ENCODE measurements at places on chromosomes 3 and 15. TPM values are rescaled to one million over a fixed set of nuclear protein-coding genes. Genes with fewer than 3 reads are reported as not detected.

DNA sequence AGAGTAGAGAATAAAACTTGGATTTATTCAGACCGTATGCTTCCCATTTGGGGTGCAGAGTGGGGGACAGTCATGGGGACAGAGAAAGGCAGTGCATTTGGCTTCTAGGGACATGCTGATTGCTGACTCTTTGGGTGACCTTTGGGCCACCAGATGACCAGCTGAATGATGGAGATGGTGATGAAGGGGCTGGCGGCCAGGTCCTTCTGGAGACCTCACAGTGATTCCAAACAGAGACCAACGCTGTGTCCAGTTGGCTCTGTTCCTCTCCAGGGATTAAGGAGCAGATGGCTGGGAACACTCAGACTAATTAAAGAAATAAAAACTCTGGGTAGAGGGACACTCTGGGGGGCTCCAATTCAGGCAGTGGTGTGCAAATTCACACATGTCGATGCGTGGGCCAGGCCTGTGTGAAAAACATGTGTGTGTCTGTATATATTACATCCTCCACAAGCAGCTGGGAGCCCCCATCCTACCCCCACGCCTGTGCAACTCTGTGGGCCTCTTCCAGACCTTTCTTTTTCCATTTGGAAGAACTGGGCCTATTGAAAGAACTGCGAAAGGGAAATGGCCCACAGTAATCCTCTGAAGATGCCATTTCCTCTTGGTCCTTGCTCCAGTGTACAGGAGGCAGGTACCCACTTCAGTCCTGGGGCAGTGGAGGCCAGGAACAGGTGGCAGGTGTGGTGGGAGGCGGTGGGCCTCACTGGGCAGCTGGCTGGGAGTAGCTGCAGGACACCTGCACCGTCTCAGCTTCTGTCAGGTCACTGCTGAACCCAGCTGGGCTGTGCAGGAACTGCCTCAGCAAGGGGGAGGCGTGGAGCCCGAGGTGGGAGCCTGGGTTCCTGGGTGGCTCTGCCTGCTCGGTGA lies 8.9 kb downstream of the XIRP1 start:
- no peak for DNase-seq
- H3K36me3 ChIP-seq, result no peaks in the 10 kb centered on the region
- H3K27me3 ChIP-seq, result peaks cover 2% of the 10 kb centered on the region
- H3K4me1 ChIP-seq, result peaks cover 28% of the 10 kb centered on the region

HLTF gene
- 49.9 TPM for total RNA-seq

DNA sequence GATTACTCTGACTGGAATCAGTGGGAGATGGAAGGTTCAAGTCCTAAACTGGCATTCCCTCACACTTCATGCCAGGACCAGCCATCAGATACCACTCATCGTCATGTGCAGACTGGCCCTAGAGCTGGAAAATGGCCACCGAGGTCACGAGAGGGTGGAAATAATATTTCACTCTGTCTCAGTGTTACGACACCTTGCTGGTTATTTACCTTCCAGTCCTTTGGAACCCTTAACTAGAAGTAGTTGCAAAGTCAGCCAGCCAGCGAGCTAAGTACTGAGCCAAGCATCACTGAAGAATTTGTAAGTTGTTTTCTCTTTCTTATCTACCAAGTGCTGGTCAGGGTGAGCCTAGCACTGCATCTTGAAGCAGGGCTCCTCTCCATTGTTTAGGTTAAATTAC lies 309.9 kb upstream of the RASGRP1 start:
- H3K4me1 ChIP-seq, result peaks cover 35% of the 10 kb centered on the region
- no peak for DNase-seq
- H3K4me3 ChIP-seq, result no peak overlapping the region
- no peaks in the 10 kb centered on the region for H3K27me3 ChIP-seq
- no peaks in the 10 kb centered on the region for H3K36me3 ChIP-seq

SGO1 gene
- total RNA-seq, result 18.8 TPM

DNA sequence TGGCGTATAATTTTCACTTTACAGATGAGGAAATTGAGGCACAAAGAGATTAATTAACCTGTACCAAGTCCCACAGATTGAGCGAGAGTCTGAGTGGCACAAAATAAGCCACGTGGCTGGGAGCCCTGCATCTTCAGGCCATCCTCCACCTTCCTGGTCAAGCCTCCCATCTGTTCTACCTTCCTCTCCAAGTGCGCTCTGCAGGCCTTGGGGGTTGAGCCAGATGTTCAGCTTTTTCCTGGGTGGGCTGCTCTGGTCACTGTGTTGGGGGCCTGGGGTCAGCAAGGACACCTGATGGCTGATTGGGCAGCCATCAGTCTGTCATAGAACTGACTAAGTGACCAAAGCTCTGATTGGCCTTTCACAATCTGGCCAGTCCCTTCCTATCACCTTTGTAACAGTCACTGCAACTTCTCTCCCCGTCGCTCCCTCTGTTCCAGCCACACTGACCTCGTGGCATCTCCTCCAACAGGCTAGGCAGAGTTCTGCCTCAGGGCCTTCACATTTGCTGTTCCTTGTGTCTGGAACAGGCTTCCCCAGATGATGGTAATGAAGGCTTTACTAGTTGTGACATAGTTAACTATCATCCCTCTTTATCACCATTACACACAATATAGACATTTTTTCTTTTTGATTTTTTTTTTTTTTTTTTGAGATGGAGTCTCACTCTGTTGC lies 46.8 kb downstream of the SCN5A start:
- no peak for DNase-seq
- H3K27me3 ChIP-seq, result peaks cover 38% of the 10 kb centered on the region
- H3K4me3 ChIP-seq, result no peak overlapping the region

ITGA11 gene
- 0.92 TPM for total RNA-seq

ACKR2 gene
- 3.5 TPM for total RNA-seq

- no peak for DNase-seq
- no peak overlapping the region for H3K4me3 ChIP-seq
- peaks cover 4% of the 10 kb centered on the region for H3K36me3 ChIP-seq
- H3K4me1 ChIP-seq, result peaks cover 12% of the 10 kb centered on the region
- no peak overlapping the region for H3K27ac ChIP-seq
Measured at GRCh38 chr3:71511446-71511845, 72.1 kb downstream of the FOXP1 start.

NR2C2 gene
- total RNA-seq, result 43.6 TPM

VGLL4 gene
- 78.5 TPM for total RNA-seq

DNA sequence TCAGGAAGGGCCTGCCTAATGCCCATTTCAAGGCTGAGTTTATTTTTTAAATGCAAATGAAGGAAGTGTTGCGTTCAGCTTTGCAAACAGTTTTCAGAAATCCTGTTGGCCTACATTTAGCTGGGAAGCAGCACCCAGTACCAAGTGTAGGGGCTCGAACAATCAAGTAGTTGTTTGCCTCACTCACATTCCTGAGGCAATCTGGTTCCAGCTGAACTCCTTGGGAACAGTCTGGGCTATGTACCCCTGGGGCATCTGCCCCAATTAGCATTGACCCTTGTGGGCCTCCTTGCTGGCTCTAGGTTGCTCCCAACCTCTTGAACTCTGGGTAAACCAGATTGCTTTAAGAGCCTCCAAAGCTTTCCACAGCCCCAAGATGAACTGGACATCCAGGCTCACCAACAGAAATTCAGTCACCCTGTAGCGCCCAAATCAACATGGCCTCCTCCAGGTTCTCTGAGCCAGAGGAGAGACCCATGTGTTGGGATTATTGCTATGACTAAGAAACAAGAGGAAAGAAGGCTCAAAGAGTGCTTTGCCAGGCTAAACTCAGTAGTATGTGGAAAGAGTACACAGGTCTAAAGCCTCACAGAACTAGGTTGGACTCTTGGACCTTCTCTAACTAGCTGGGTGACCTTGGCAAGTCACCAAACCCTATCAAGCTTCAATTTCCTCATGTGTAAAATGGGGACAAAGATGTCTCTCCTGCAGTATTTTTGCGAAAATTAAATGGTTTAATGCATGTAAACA lies 532.7 kb downstream of the SOX2 start:
- H3K27ac ChIP-seq, result no peak overlapping the region
- H3K4me1 ChIP-seq, result peaks cover 5% of the 10 kb centered on the region
- H3K27me3 ChIP-seq, result no peaks in the 10 kb centered on the region
- H3K4me3 ChIP-seq, result no peak overlapping the region
- no peak for DNase-seq

All from type B pancreatic cell (in vitro differentiated cells).